HCT116 (cell line): ENCODE measurements at places on chromosomes 1 and 21. TPM values are rescaled to one million over a fixed set of nuclear protein-coding genes. Genes with fewer than 3 reads are reported as not detected.

GRCh38 chr1:56097713-56098112, 481.6 kb downstream of the PLPP3 start:
- no peaks in the 10 kb centered on the region for H3K4me1 ChIP-seq
- H3K27me3 ChIP-seq: peaks cover 4% of the 10 kb centered on the region; the same call in 1 of the 2 replicates
- no peak overlapping the region for H3K4me3 ChIP-seq
- no peak overlapping the region for H3K27ac ChIP-seq
- DNase-seq: no peak
- H3K36me3 ChIP-seq: no peaks in the 10 kb centered on the region

DNA sequence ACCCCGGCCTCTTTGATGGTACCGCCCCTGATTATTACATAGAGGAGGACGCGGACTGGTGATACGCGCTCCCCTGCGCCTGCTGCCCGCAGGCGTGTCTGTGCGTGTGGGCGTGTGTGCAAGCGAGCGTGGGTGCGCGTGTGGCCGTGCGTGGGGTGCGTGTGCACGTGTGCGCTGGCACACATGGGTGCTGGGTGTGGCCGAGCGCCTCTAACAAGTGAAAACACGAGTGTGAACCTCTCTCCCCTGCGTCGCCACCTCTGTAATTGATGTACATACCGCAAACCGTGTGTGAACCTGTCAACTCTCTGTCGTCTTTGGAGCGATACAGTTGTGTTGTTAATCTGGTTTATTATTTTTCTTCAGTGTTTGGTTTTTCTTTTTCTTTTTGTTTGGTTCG, 87.8 kb upstream of the TMEM51 start:
- H3K27ac ChIP-seq: no peak overlapping the region
- no peaks in the 10 kb centered on the region for H3K4me1 ChIP-seq
- DNase-seq: no peak
- no peaks in the 10 kb centered on the region for H3K27me3 ChIP-seq

- DNase-seq: peak; percentile 23
- peak within 1 kb of the TSS; percentile 67 for H3K4me3 ChIP-seq
- peaks cover 30% of the 10 kb centered on the region for H3K4me1 ChIP-seq
Observed at GRCh38 chr1:1206376-1206965, at the start of gene TNFRSF18. TNFRSF18 (minus strand) TSS chr1:1206592; CDS start chr1:1206571, 21 bp downstream.

DNA sequence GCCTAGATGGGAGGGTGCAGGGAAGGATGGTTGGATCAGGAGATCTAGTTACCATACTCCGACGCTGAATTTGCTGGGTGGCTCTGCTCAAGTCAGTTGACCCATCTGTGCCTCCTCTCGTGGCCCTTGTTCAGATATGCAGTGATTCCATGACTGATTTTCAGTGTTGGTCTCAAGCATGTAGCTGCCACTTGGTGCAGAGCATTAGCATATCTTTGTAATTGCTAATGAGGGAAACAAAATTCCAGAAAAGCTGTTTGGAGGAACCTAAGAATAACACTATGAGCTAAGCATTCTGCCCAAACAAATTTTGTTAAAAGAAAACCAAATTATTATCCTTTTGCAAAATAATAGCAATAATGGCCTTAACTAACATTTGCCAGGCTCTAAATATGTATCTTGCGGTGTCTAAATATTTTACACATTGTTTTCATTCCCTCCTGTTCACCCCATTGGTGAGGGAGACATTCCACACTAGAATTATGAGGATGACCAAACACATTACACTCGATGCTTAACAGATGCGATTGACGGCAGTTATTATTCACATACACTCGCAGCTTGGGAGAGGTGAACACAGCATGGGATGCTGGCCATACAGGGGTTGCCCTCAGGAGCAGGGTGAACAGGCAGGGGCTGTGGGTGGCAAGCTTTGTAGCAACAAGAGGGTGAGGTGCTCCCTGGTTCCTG, 69.1 kb downstream of the KCNJ15 start:
- no peaks in the 10 kb centered on the region for H3K27me3 ChIP-seq
- no peak for DNase-seq
- no peaks in the 10 kb centered on the region for H3K4me1 ChIP-seq
- no peak overlapping the region for H3K4me3 ChIP-seq

DNA sequence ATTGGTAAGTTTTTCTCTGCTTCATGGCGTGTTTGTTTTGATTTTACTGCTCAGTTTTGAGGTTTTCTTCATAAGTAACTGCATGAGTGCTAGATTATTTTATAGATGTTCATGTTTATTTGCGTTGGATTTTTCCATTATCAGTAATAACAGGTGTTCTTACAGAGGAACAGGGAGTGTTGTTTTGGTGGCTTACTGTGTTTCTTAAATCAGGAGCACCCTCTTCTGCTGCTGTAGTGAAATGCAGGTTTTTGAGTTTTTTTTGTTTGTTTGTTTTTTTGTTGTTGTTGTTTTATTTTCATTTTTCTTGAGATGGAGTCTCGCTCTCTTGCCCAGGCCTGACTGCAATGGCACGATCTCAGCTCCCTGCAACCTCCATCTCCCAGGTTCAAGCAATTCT, 32.6 kb downstream of the CTBS start:
- no peaks in the 10 kb centered on the region for H3K4me1 ChIP-seq
- H3K27me3 ChIP-seq: no peaks in the 10 kb centered on the region
- H3K36me3 ChIP-seq: no peaks in the 10 kb centered on the region

Gene SCAMP3
- total RNA-seq: 64.2 TPM

Gene FGR
- total RNA-seq: not detected

Gene FRRS1
- total RNA-seq: 19.8 TPM

Gene SPRR2A
- total RNA-seq: not detected
